ENCODE measurements at places on chromosomes 6 and 20.

DNA sequence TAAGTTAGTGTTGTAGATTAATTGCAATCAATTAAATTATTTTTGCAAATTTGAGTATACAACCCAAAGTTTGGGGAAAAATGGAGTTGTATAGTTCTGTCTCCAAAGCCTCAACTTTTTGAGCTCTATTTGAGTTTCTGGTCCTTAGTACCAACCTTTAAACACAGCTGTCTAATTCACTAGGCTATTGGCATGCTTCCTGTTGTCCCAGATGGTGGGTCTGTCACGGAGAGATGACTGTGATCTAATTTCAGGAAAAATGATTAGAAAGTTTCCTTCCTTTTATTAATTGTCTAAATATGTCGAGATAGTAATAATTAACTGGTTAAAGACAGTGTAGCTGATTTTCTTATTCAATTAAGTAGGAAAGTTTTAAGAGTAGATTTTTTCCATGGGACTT, 109.6 kb downstream of the SCAF8 start:
- no peak for DNase-seq

DNA sequence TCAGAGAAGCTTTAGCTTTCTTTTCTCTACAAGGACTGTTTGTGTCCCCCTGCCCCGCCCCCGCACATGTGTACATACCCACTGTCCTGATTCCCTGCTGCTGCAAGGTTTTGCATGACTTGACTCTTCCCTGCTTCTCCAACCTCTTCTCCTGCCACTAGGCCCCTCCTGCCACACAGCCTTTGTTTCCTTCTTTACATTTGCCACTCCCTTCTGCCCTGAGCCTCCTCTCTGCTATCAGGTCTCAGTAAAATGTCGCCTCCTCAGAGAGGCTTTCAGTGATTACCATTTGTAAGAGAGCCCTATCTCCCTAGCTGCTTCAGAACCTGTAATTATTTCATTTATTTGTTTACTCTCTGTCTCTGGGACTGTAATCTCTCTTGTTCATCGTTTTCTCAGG, 56.4 kb upstream of the VSTM2L start:
- DNase-seq, result no peak

GRCh38 chr20:57938158-57939108, 228.6 kb upstream of the PMEPA1 start:
- DNase-seq, result no peak

DNA sequence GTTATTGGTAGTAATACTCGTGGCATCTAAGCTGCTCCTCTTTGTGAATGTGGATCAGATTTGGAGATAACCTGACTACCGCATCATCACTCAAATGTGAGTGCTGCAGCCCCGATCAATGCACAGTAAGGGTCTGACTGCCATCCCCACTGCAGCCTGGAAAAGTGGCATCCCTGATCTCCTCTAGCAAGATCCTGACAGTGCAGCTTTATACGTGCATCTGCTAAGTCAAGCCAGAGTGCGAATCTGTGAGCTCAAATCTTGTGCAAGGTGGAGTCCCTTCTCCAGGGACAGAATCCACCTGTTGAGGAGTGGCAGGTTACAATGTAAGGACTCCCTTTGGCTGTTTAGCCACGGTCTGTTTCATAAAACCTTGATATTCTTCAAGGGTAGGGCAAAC, 215.0 kb upstream of the EXOC2 start:
- DNase-seq, result no peak

GRCh38 chr6:170043881-170044790, 246.7 kb downstream of the DLL1 start:
- no peak for DNase-seq

- no peak for DNase-seq
Measured at GRCh38 chr6:33576668-33577067, 3.4 kb downstream of the BAK1 start.

DNA sequence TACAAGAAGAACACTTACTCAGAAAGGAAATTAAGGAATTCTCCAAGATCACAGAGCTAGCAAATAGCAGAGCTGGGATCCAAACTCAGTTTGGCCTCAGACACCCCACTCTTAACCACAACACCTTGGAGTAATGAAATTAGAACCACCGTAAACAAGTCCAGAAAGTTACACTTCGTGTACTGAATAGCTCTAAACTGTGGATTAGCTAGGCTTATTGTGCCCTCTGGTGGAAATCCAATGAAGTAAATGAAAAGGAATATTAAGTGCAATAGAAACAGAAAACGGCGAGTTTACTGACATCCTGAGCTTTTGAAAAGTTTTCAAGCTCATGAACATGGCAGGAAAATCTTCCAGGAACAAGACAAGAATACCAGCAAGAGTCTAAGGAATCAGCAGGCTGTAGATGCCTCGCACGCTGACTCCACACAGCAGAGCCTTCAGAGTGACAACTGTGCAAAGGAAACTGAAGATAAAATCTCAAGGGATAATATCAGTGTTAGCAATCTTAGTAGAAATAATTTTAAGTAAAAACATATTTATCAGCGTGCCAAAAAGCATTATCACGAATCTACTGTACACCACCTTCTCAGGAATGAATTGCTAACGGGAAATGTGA, 34.6 kb downstream of the FBXO5 start:
- DNase-seq, result peak; percentile 35

GRCh38 chr6:141252828-141253608, 879.7 kb upstream of the GJE1 start:
- DNase-seq, result no peak

GRCh38 chr20:9319687-9320384, 194.6 kb upstream of the LAMP5 start:
- no peak for DNase-seq
